ENCODE measurements at places on chromosomes 1 and 21.

- no peak for DNase-seq
Observed at GRCh38 chr1:36175137-36176095, 19.5 kb downstream of the MAP7D1 start.

GRCh38 chr1:226135059-226135651 is 51.4 kb downstream of the ACBD3 start:
- no peak for DNase-seq

- DNase-seq, result no peak
Observed at GRCh38 chr1:18079941-18080735, 27.5 kb upstream of the IGSF21 start.

DNA sequence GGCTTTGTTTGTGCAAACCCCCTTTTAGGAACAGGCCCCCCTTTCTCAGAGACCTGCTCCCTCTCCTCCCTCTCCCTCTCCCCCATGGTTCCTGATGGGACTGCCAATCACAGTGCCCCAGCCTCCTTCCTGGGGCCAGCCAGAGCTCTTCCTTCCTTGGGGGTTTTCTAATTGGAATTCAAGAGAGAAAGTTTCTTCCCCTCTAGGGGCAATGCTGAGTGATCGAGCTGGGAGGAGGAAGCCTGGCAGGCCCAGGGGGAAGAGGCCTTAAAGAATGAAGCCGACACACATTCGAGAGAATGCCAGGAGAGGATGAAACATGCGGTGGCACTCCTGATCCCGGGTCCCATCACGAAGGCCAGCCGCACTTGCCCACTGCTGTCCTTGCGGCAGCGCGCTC is 21.3 kb upstream of the COL16A1 start:
- no peak for DNase-seq

DNA sequence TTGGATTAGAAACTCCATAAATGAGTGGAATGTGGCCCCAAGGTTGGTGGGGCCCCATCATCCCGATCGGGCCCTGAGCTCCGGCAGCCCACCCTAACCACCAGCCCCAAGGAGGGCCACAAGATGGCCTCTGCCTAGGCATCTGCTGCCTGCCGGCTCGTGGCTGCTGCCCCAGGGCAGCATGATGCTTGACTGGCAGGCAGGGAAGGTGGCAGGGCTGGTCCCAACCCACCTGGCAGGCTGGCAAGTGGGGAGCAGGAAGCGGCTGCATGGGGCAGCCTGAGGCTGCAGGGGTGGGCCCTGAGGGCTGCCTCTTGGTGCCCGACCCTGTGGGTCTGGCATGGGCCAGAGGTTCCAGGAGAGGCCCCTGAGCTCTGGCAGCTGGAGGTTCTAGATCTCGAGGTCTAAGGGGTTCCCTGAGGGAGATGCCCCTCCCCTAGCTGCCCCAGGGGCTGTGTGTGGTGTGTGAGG is 760 bp upstream of the GJC2 start:
- DNase-seq, result no peak

DNA sequence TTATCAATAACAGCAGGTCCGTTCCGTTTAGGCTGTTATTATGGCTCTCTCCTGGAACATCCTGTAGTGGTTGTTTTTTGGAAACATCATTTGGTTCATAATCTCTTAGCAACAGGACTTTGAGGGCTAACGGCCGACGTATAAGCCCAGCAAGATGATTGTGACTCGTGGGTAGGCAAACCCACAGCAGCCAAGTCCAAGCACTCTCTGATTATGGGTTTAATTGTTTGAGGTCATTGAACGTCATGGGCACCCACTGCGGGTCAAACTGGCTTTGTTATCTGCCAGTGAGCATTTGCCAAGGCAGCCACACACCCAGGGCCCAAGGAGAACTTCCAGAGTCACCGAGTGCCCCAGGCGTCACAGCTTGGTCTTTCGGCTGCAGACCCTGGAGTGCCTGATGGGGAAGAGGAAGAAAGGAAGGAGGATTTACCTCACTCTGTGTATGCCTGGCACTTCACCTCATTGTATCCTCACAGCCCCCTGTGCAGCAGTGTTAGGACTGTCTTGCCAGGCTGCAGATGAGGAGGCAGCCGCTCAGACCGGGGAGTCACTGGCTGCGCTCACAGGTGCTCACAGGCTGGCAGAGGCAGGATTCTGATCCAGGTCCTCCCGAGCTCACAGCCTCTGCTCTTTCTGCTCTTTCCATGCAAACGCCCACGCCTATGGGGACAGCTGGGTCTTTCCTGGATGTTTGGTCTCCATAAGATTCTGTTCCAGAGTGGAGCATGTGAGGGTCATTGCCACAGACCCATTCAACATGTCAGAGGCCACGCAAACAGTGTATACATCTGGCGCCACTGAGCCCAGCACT is 30.8 kb upstream of the EPS8L3 start:
- DNase-seq, result no peak

DNA sequence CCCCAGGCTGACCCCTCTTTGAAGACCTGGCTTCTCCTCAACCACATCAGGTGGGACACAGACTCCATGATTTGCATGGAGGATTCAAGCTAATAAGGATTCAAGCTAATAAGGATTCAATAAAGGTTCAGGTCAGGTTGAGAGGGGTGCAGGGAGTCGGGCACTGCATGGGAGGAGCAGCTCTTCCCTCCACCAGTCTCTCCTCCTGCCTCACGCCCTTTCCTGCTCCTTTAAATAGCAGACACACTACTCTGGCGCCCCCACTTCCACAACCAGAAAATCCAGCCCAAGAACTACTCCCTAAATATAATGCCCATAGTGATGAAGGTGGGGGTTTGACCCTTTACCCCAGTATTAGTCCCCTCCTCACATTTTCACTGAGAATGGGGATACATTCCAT is 7.1 kb downstream of the MEX3A start:
- DNase-seq, result no peak

GRCh38 chr1:92276082-92276481 is 22.7 kb downstream of the GLMN start:
- DNase-seq, result no peak

DNA sequence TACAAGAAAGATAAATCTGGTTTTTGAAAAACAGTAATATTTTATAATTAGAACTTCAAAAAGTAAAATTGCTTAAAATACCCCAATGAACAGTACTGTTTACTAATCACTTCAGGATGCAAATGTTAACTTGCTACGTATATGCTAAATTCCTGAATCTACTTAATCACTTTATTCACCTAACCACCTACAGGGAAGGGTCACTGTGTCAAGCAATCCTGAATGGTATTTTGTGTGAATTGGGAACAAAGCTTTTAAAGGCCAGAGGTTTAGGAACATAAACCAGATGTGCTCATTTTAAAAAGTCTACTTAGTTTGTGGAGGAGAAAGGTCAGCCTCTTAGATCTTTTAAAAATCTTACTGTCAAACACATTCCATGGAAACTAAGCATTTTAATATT is 1143.0 kb upstream of the ADGRL2 start:
- DNase-seq, result no peak

DNA sequence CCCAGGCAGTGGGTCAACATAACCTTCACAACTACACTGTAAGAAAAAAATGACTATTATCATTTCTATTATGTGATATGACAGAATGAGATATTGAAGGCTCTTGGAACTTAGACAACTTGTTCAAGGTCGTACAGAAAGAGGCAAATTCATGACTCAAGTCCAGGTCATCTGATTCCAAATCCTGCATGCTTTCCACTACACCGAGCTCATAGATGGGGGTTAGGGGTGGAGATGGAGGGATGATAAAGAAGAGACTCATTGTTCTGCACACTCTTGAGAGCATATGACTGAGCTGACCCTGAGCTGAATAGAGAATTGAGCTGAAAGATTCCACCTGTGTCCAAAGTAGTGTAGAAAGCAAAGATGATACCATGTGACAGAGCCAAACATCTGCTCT is 2.8 kb downstream of the FCRL6 start:
- no peak for DNase-seq

- no peak for DNase-seq
Observed at GRCh38 chr1:190022709-190023108, 455.0 kb downstream of the BRINP3 start.

DNA sequence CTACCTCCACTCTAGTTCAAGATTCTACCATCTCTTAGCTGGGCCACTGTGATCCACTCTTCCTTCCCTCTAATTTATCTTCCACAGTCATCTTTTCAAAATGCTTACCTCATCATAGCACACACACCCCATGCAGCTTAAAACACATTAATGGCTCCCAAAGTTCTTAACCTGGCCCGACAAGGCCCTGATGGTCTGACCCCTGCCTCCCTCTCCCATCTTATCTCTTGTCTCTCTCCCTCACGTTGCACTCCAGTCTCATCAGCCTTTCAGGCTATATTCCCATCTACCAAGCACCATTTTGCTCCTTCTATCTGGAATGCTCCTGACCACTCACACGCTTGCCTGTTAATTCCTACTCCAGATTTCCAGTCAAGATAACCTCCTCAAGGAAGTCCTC is 2.5 kb upstream of the ZBTB8A start:
- DNase-seq, result no peak

DNA sequence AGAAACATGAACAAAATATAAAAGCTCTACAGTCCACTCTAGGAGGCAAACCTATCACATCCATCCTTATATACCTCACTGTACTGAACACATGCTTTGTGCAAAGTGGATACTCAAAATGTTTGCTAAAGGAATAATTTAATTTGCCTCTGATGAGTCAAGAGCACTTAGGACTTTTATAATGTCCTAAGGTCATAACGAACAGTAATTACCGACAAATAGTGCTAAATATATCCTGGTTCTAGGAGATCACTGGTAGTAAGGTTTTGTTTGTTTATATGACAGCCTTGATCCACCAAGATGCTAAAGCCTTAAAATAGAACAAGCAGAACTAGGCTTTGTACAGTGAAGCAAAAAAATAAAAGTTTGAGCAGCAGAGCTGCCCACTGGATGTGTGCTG is 70.6 kb downstream of the GADD45A start:
- DNase-seq, result no peak

Measured in effector CD4-positive, alpha-beta T cell (primary cell).